Endothelial cell (in vitro differentiated cells): ENCODE measurements at places on chromosomes 4 and X.

DNA sequence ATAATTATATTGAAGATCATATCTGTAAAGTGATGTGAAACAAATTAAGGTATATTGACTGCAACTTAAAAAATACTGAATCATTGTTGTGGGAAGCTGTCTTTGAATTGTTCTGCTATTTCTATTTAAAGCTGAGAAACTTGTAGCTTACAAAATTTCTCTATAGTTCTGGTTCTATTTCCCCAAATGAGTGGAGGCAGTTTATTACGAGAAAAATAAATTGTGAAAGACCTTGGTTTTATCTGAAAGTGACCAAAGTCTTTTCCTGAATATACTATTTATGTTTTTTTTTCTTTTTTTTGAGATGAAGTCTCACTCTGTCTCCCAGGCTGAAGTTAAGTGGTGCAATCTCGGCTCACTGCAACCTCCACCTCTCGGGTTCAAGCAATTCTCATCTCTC lies 165.4 kb downstream of the SH3BGRL start:
- no peaks in the 10 kb centered on the region for H3K36me3 ChIP-seq
- H3K4me3 ChIP-seq, result no peak overlapping the region
- DNase-seq, result no peak
- H3K4me1 ChIP-seq, result no peaks in the 10 kb centered on the region
- H3K27ac ChIP-seq, result no peak overlapping the region

GRCh38 chrX:47571215-47571614 lies 10.2 kb downstream of the ARAF start:
- H3K4me1 ChIP-seq, result peaks cover 8% of the 10 kb centered on the region
- DNase-seq, result no peak
- H3K27ac ChIP-seq, result no peak overlapping the region
- peaks cover 11% of the 10 kb centered on the region for H3K27me3 ChIP-seq

GRCh38 chr4:115763051-115763450 lies 649.6 kb upstream of the NDST4 start:
- no peaks in the 10 kb centered on the region for H3K4me1 ChIP-seq
- H3K27me3 ChIP-seq, result peaks cover 1% of the 10 kb centered on the region
- no peak overlapping the region for H3K4me3 ChIP-seq
- no peak overlapping the region for H3K27ac ChIP-seq
- no peak for DNase-seq

DNA sequence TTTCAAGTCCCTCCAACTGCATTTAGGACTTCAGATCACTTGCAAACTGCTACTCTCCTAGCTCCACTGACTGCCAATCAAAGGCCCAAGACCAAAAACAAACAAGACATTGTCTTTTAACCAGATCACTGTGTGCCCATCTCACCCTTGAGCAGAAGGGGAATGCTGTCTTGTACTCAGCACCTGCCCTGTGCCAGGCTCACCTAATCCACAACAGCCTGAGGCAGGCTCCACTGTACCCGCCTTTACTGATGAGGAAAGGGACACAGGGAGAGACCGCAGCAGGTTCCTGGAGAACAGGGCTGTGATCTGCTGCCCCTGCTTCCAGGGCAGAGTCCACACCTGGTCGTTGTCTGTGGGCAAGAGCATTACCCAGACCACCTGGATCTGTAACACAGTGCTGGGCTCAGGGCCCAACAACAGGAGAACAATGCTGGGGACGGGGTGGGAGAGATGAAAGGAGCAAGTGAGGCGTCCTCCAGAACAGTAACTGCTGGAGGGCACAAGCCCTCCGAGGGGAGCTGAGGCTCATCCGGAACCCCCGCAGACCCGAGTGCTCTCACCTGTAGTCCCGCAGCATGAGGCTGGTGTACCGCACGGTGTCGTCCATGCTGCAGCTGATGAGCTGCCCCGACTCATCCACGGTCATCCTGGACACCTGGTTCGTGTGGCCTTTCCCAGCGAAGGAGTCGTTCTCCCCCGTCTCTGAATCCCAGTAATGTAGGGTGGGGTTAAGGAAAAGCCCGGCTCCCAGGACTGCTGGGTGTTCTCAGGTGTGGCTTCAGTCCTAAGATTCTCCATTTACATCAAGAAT lies 33.9 kb downstream of the WDR1 start:
- peaks cover 60% of the 10 kb centered on the region for H3K36me3 ChIP-seq
- H3K27ac ChIP-seq, result no peak overlapping the region
- peaks cover 15% of the 10 kb centered on the region for H3K27me3 ChIP-seq
- DNase-seq, result no peak
- H3K4me3 ChIP-seq, result no peak overlapping the region

DNA sequence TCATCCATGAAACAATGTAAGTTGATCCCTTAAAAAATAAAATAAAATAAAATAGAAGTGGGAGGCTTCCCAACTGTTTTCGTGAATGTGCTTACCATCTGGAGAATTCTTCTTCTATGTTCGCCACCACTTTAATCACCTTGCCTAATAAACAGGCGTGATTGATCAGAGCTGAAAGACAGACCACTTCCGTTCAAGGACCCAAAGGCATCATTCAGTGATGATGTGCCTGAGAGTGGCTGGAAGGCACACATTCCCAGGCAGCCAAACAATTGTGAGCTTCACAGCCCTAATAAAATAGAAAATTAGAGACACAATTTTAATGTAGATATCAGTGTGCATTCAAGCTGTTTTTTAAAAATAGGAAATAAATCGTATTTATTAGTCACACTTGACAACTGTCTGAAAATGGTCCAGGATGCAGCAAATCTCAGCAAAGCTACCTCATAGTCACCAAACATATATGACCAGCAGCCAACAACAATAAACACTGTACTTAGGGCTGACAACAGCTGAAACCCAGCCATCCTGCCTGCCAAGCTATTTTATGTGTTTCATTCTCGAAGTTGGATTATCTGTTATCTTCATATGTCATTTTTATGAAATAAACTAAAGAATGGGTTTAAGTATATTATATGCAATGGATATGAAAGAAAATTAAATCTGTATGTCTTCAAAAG lies 163.2 kb upstream of the FAM9B start:
- no peak for DNase-seq
- H3K36me3 ChIP-seq, result no peaks in the 10 kb centered on the region
- no peak overlapping the region for H3K4me3 ChIP-seq

DNA sequence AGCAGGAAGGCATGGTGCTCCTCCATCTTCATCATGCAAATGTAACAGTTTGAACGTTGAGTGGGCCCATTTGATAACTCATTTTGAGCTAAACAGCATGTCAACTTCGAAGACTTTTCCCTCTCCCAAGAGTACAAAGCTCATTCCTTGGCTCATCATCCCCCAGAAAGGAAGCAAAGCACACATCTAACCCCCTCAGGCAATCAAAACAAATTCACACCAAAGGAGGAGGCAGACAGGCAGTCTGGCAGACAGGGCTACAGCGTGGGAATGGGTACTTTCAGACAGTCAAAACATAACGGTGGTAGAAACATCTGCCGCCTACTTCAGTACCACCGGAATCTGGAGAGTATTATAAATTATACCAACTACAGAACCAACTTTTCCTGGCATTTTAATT lies 81.7 kb downstream of the PCDH19 start:
- no peak overlapping the region for H3K27ac ChIP-seq
- H3K4me3 ChIP-seq, result no peak overlapping the region
- no peaks in the 10 kb centered on the region for H3K36me3 ChIP-seq
- H3K4me1 ChIP-seq, result peaks cover 5% of the 10 kb centered on the region

DNA sequence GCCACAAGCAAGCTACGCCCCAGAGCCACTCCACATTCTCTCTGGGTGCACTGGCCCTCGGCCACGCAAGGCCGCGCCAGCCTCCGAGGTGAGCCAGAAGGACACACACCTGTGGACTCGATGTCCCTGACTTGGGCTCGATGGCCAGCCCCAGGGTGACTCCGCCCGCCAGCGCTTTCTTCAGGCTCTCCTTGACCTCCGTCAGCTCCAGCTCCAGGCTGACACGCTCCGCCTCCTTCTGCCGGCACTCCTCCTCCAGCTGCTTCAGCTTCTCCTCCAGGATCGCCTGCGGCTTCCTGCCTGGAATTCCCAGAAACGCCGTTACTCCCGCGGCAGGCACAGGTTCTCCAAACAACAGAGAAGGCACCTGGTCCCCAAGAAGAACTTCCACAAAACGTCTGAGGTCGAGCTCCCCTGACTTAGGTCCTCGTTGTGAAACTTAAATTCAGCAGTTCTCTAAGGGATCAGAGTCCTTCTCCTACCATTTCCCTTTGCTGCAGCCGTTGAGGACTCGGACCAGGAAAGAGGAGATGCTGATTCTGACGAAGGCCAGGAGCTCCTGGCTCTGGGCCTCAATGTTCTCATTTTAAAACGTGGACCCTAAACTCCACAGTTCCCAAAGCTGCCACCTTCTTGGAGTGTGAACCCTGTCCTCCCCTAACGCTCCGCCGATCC lies 166.8 kb downstream of the AFAP1 start:
- DNase-seq, result no peak
- no peak overlapping the region for H3K27ac ChIP-seq
- peaks cover 70% of the 10 kb centered on the region for H3K36me3 ChIP-seq
- peaks cover 4% of the 10 kb centered on the region for H3K4me1 ChIP-seq

GRCh38 chrX:68440940-68441339 lies 7.6 kb upstream of the OPHN1 start:
- no peaks in the 10 kb centered on the region for H3K27me3 ChIP-seq
- H3K4me3 ChIP-seq, result no peak overlapping the region
- DNase-seq, result no peak
- H3K4me1 ChIP-seq, result peaks cover 3% of the 10 kb centered on the region

GRCh38 chr4:137609718-137610430 lies 77.6 kb upstream of the PCDH18 start:
- H3K27ac ChIP-seq, result no peak overlapping the region
- peaks cover 2% of the 10 kb centered on the region for H3K4me1 ChIP-seq
- DNase-seq, result no peak
- H3K27me3 ChIP-seq, result no peaks in the 10 kb centered on the region

DNA sequence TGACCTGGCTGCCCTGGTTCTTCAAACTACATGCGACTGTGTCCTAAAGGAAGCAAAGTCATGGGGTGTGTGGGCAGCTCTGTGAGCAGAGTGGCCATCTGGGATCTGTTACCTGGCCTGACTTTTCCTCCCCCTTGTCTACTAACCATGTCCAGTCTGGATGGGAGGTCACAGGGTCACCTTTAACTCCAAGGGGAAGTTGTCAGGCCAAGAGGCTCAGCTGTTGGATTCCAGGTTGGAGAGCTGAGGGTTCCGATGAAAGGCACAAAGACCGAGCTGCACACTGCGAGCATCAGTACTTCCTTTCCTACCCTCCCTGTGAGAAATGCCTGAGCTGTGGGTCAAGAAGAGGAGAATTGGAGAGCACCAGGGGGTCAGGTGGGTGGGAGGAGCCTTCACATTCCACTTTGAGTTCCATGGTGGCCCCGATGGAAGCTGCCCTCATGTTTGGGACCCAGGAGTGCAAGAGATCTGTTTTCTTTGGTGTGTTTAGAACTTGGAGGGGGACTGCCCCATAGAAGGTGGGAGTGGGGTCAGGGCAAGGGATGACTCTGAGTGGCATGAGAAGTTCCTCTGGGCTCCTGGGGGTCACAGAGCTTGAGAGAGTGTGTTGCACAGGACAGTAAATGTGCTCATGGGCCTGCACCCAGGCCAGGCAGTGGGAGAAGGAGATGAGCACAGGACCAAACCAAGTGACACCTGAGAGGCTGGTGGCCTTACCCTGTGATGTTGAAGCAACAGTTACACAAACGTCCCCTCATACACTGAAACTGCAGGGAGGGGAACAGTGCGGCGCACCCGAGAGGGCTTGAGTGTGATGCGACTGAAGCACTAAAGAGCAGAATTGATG lies 36.2 kb downstream of the RGS12 start:
- no peak for DNase-seq
- no peak overlapping the region for H3K27ac ChIP-seq
- peaks cover 33% of the 10 kb centered on the region for H3K4me1 ChIP-seq
- H3K27me3 ChIP-seq, result peaks cover 3% of the 10 kb centered on the region

GRCh38 chr4:42995343-42995944 lies 102.9 kb downstream of the GRXCR1 start:
- no peak overlapping the region for H3K27ac ChIP-seq
- no peak for DNase-seq
- H3K27me3 ChIP-seq, result peaks cover 1% of the 10 kb centered on the region
- H3K4me1 ChIP-seq, result no peaks in the 10 kb centered on the region
- no peaks in the 10 kb centered on the region for H3K36me3 ChIP-seq

GRCh38 chr4:182575225-182575624 lies 332.0 kb downstream of the TENM3 start:
- no peak for DNase-seq
- no peak overlapping the region for H3K4me3 ChIP-seq
- H3K27me3 ChIP-seq, result no peaks in the 10 kb centered on the region
- H3K27ac ChIP-seq, result no peak overlapping the region
- peaks cover 11% of the 10 kb centered on the region for H3K4me1 ChIP-seq

GRCh38 chr4:6204871-6205566 lies 4.7 kb upstream of the JAKMIP1 start:
- H3K27ac ChIP-seq, result no peak overlapping the region
- H3K27me3 ChIP-seq, result peaks cover 14% of the 10 kb centered on the region
- no peak for DNase-seq

DNA sequence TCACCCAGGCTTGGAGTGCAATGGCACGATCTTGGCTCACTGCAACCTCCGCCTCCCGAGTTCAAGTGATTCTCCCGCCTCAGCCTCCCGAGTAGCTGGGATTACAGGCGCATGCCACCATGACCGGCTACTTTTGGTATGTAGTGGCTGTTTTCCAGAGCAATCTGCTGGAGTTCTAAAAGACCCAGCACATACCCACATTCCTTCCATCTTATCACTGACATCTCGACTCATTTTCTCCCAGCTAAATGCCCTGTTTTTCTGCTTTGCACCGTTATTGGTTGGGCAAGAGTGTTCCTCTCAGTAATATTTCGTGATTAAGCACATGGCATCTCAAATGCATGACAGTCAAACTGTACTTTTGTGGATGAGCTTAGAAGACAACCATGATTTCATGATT lies 53.7 kb downstream of the PRKX start:
- H3K27ac ChIP-seq, result no peak overlapping the region
- H3K4me1 ChIP-seq, result no peaks in the 10 kb centered on the region
- no peaks in the 10 kb centered on the region for H3K27me3 ChIP-seq
- peaks cover 4% of the 10 kb centered on the region for H3K36me3 ChIP-seq

- H3K36me3 ChIP-seq, result no peaks in the 10 kb centered on the region
- no peaks in the 10 kb centered on the region for H3K27me3 ChIP-seq
- peaks cover 4% of the 10 kb centered on the region for H3K4me1 ChIP-seq
- H3K4me3 ChIP-seq, result no peak overlapping the region
- H3K27ac ChIP-seq, result no peak overlapping the region
Observed at GRCh38 chr4:164955107-164955805, 22.2 kb downstream of the TRIM61 start.
